ENCODE measurements at places on chromosomes 2 and 18.

DNA sequence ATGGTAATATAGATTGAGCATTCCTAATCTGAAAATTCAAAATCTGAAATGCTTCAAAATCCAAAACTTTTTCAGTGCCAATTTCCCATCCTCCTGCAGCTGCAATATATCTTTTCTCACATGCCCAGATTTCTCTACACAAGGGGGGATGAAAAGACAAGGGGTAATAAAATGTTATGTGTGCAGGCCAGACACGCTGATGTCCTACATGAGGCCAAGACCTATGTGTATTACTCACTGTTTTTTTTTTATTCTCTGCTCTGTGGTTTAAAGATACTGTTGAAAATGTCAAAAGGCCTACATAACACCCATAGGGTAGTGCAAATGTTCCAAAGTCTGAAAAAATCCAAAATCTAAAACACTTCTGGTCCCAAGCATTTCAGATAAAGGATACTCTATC lies 41.2 kb upstream of the CWC22 start:
- DNase-seq, result no peak

DNA sequence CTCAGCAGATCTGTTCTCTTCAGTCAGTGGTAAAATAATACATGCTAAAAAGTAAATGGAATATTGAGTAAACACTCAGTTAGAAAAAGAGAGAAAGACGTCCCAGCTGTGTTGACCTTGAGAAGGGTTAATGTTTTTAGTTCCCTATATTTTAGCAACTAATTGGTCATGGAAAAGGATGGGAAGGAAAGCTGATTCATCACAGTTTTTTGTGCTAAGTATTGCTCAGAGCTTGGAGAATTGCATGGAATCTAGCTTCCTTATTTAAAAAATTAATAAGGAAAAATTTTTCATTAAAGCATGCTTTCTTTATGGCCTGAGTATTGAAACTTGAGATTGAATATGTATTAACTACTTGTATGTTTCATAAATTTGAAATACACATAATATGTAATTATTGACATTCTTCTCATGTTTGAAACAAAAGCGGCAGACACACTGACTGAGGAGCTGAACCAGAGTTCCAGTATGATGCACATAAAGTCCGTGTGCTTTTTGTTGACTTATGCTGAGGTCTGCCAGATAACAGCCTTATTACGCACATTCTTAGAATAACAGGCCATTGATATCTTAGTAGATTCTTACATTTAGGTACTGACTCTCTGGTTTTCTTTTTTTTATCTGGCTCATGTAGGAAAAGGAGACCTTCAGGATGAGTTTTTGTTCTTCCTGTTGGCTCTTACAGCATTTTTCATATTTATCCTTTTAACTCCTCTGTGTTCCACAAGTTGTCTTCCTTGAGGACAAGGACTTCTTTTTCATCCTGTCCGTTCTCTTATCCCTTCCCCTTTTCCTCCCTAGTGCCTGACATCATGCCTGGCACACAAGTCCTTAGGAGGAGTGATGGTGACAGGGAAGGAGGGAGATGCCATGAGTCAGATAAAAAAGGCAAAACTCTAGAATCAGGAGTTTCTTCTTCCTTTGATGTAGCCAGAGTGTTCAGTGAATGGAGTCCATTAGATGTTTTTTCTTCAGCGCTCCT lies 194.1 kb downstream of the PTPRM start:
- DNase-seq, result no peak

GRCh38 chr2:232473467-232473890 lies 14.2 kb downstream of the ECEL1 start:
- no peak for DNase-seq

- DNase-seq, result no peak
Observed at GRCh38 chr2:38898256-38898655, 8.6 kb downstream of the ARHGEF33 start.

GRCh38 chr2:38672445-38673391 lies 6.8 kb downstream of the GALM start:
- no peak for DNase-seq

- no peak for DNase-seq
Observed at GRCh38 chr2:38474715-38475566, 97.9 kb upstream of the ATL2 start.

DNA sequence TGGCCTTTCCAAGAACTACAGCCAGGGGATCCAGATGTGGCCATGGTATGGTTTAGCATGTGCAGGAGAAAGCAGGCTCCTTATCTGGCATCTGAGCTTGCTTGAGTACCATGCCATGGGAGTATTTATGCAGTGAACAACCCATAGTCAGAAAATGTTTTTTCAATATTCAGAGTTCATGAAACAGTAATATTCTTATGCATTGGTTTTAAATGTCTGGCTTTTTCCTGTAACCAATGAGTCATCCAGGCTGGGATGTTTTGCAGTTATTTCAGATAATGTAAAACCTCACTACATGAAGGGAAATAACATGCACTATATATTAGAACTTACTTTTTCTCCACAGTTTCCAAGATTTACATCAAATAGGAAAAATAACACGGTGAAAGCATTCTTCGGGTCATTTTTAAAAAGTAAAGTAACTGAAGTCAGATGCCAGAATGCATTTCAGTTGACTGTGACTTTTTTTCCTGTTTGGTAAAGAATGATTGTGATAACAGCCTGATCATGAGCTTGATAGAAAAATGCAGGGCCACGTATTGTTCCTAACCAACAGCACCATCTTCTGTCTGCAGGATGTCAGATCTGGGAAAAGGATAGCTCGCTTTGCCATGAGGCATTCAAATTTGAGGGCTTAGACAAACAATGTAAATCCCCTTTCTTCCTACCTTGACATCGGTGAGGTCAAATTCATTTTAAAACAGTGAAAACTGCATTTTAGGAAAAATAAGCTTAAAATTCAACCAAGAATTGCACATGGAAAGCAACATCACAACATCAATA lies 152.8 kb downstream of the DSC3 start:
- no peak for DNase-seq

GRCh38 chr2:147031897-147032296 lies 812.9 kb upstream of the ACVR2A start:
- DNase-seq, result no peak

- DNase-seq, result no peak
Observed at GRCh38 chr18:40347261-40347660, 1607.8 kb upstream of the PIK3C3 start.

DNA sequence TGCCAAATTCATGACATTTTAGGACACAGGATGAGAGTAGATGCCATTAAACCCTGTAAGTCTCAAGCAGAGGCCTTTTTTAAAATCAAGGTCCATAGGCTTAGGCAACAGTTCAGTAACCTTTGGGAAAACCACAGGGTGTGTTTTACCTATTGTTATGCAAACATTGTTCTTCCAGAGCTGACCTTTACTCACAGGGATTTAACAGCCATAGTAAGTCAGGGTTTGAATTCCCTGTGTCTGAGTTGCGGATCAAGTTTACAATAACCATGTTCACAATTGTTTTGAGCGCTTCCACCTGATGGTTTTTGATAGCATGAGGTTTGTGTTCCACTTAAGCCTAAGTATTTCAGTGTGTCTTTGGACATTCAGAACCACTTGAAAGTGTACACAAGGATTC lies 160.1 kb upstream of the BOD1L2 start:
- no peak for DNase-seq

GRCh38 chr2:182077448-182078142 lies 91.9 kb downstream of the PPP1R1C start:
- DNase-seq, result no peak

GRCh38 chr2:67613227-67613626 lies 216.1 kb downstream of the ETAA1 start:
- DNase-seq, result no peak

DNA sequence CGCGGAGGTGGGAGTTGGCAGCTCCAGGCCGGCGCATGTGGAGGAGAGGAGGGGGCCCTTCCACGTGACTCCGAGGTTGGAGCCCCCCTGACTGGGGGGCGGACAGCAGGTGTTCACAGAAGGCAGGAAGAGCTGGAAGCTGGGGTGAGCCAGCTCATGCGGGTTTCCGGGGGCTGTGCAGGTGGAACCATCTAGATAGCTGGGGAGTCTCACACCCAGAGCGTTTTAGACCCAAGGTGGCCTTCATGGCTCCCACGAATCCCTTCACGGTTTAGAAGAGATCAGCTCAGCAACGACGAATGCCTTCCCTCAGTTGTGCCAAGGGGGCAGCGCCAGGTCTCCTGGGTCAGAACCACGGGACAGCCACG lies 740.5 kb upstream of the SALL3 start:
- DNase-seq, result no peak

GRCh38 chr2:208280234-208280633 lies 14.2 kb downstream of the PIKFYVE start:
- DNase-seq, result no peak

GRCh38 chr18:55229682-55230081 lies 270.4 kb upstream of the CCDC68 start:
- DNase-seq, result no peak

- DNase-seq, result no peak
Observed at GRCh38 chr18:2312440-2312839, 258.9 kb downstream of the METTL4 start.

- no peak for DNase-seq
Observed at GRCh38 chr2:71935262-71935848, 212.3 kb downstream of the CYP26B1 start.

DNA sequence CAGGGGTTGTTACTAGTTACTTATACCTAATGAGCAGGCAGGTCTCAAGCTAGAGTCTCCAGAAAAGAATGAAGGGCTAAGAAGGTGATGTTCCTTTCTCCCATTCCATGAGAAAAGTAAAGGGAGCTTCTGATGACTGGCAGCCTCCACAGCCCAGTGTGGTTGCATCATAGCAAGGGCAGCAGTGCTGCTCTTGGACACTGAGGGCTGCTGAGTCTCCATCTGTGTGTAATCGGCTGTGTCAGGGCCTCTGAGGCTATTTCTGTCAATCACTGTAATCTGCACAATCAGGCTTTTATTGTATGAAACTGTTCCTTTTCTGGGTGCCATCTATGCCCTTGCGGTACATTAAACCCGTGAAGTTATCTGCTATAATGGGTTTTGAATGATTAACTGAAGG lies 164.1 kb upstream of the FBXO11 start:
- no peak for DNase-seq

DNA sequence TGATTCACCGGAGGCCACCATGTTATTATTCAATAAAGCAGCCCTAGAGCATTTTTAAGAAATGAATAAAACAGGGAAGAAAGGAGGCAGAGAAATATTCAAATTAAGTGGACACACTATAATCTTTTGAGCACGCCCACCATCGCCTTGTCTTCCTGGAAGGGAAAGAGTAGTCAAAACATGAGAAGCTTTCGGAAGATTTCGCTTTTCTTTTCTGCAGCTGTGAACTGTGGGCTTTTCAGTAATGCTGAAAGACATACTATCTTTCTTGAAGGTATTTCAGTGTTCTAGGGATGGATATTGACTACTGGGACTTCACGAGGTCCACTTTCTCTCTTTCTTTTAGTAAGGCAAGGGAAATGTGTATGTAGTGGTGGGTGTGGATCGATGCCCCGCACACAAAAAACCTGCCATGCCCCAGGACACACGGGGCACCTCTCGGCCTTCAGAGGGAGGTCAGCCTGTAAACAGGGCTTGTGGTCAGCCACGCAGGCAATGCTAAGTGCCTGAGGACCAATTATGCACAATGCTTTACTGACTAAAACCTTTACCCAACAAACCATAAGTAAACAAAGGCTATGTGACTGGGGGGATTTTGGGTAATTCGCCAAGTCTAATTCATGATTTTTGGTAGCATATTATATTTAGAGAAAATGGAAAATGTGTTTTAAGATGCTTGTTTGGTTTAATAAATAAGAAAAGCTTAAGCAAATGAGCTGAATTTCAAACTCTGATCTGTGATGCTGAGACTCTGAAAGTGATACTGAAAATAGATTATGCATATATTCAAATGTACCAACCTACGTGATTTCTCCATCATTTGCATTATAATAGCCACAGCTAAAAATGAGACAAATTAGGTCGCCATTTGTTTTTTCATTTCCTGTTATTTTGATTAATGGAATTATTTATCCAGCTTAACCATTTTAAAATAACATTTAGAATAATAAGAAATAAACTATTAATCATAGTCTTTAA lies 130.5 kb downstream of the ZNF516 start:
- no peak for DNase-seq

- no peak for DNase-seq
Observed at GRCh38 chr2:96241227-96241626, 24.6 kb downstream of the TMEM127 start.

DNA sequence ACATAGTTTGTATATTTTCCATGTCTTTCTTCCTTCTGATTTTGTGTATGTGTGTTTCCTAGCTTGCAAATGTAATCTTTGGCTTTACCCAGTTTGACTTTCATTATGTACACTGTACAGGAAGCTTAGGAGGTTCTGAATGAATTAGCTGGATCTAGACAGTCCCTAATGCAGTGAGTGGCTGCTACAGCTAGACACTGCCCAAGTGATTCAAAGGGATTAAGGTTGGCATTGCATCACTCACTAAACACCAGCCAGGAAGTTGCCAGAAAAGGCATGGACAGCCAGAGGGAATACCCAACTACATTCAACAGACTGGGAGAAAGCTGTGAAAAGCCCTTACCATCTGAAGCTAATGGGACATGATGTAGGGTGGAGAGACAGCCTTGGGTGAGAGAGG lies 316.0 kb upstream of the MEX3C start:
- no peak for DNase-seq

GRCh38 chr18:56676639-56677038 lies 25.5 kb downstream of the WDR7 start:
- no peak for DNase-seq

GRCh38 chr2:229150317-229150716 lies 120.8 kb downstream of the PID1 start:
- DNase-seq, result no peak

DNA sequence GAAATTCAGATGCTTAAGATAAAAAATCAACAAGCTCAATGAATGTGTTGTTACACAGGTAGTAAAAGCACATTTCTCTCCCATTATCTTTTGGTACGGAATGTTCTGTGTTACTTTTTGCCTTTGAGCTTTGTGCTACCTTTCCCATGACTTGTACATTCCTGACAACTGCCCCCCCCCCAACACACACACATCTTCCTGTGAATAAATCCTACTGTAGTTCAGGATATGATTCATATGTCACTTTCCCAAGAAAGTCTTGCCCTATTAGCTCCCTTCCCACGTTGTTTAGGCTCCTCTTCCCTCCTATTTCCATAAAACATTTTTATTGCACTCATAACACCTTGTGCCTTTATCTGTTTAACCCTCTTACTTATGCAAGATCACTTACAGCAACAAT lies 442.6 kb upstream of the LRATD1 start:
- DNase-seq, result no peak

GRCh38 chr2:65363879-65364666 lies 68.3 kb downstream of the SPRED2 start:
- no peak for DNase-seq

GRCh38 chr18:33577685-33578517 lies at the start of gene ASXL3:
TSS of gene ASXL3 (plus strand) at chr18:33578219. CDS start at chr18:33578632, 413 bp downstream.
- no peak for DNase-seq

GRCh38 chr2:38215993-38216392 lies 140.0 kb upstream of the CYP1B1 start:
- DNase-seq, result no peak

DNA sequence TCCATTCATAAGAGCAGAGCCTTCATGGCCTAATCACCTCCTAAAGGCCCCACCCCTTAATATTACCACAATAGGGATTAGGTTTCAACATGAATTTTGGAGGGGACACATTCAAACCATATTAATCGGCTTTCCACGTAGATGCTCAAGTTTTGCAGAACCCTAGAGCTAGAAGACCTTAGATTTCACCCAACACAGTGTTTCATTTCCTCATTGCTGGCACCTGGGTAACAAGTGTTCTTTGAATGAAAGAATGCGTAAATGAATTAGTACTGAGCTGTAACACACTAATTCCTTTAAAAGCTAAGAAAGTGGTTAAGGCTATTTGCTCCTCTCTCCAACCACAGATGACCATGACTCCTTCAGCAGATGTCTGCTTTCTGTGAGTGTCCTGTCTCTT lies 252.5 kb downstream of the SMAD2 start:
- DNase-seq, result no peak

GRCh38 chr18:12518326-12518725 lies 110.6 kb downstream of the PRELID3A start:
- no peak for DNase-seq
